ENCODE measurements at places on chromosomes 2 and 18.

DNA sequence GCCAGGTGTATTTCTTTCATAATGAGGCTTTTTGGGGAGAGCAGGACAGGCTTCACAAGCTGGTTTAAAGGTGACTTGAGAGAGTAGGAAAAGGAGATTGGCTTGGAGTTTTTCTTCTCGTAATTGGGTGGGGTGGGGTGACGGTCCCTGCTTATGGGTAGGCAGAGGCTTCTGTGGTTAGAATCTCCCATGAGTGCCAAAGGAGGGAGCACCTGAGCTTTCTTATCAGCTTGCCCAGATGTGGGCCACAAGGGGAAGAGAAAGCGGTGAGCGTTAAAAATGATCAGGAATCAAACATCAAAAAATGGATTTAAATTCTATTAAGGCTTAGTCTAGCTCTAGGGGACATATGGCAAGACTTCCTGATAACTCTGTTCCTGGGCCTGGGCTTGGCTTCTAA is 9.7 kb upstream of the PNPT1 start:
- DNase-seq: no peak

GRCh38 chr2:196160946-196161345 is 10.4 kb downstream of the STK17B start:
- DNase-seq: no peak

DNA sequence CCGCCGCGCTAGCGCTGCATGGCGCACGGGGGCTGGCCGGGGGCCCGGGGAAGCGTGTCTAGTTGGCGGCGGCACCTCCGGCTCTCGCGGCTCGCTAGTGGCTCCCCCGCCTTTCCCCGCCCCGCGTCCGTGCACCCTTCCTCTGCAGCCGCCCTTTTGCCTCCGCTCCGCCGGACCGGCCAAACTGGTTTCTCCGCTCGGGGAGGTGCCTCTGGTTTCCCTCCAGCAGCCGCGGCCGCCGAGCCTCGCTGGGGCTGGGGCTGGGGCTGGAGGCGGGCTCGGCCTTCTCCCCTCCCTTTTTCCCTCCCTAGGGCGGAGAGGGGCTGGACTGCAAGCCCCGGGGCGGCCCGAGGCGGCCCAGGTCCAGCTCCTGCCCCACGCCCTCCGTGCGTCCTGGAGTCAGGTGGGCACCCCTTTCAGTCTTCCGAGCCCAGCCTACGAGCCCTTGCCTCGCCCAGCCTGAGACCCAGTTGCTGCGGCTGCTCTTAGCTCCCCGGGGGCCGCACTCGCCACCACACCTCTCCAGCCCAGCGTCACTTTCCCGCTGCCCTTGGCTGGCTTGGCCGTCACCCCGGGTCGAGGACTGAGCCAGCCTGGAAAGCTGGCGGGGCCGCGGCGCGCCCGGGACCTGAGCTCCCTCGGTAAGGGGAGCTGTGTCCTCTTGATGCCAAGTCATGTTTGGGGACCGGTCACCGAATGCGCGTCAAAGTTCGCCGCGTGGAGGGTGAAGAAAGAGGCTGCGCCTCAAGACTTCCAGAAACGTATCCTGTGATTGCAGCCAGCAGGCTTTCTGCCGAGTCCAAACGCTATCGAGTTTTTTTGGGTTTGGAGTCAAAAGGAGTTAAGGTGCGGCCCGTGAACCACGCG is at the start of gene ATP8B1:
Gene ATP8B1 (minus strand): TSS at position 213 of the 867 bp plus-strand sequence. CDS start 71,508 bp downstream, outside the sequence.
- DNase-seq: peak; percentile 84

DNA sequence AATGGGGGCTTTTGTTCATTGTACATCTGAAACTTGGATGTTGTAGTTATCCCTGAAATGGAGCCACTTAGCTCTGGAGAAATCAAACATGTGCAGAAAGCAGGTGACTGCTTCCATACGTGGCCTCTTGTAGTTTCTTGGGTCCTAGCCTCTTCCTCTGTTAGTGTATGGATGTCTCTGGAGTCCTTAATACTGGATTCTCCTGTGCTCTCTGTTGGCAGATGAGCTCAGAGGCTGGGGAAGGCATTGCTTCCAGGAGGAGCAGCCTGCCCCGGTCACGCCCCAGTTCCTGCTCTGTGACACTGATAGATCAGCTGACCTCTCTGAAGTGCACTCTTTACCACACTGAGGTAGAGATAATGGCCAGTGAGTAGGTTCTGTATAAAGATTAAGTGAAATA is 176.2 kb downstream of the LDLRAD4 start:
- DNase-seq: no peak

DNA sequence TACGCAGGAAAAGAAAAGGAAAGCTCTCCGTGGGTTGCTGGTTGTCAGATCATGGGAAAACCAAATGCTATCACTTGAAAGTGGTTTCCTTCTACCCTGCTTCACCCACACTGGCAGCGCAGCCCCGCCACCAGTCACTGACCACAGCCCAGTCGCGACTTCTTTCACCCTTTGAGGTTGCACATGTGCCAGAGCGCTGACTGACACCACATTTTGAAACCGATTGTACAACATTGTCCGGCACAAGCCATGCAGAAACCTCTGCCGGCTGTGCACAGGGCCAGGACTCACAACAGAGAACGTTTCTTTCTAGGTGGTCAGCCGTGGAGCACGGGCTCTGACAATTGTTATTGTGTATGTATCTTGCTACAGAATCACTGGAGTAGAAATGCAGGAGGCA is 827.2 kb upstream of the POU3F3 start:
- no peak for DNase-seq

DNA sequence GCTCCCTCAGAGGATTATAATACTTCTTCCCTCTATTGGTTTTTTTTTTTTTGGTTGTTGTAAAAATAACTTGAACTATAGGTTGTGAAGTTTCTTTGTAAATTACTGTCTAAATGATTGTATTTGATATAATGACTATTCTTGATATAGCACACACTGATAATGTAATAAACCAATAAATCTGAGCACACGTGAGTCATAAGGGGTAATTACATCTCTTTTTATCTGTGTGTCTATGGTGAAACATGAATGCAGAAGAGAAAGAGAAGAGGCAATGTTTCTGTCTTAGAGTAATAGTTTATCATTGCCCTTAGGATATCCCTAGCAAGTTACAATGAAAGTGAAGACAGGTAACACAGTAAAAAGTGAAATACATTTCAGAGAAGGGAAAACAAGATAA is 64.1 kb upstream of the RAPGEF4 start:
- DNase-seq: no peak

GRCh38 chr2:69581774-69582581 is 61.6 kb downstream of the AAK1 start:
- DNase-seq: peak; percentile 58

DNA sequence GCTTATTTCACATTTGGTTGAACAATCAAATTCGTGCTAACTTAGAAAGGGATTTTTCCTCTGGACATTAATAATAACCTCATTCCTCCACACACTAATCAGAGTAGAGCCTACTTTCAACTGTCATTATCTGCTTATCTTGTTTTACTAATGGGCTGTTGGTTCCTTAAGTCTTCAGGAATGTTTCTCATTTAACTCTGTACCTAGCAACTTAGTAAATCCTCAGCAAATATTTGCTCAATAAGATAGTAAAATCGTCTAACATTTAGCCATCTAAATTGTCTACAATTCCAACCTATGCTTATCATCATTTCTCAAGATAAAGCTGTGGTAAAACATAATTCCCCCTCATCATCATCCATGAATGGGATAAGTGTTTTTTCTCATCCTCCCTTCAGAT is 98.1 kb downstream of the CDH2 start:
- DNase-seq: no peak

DNA sequence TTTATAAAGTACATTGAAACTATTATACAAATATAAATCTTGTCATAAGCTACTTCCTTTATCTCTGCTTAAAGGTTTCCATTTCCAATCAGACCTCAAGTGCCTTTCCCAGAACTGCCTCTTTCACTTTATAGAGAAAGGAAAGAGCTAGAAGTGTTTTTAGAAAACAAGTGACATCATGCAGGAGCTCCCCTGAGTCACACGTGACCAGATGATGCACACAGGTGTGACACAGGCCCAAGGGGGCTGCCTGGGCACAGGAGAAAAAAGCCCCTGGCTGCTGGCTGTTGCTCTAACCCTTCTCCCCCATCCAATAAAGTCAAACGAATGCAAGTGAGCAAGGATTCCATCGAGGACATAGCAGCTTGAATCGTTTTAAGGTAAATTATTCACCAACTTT is 21.4 kb upstream of the SH3BP4 start:
- DNase-seq: no peak

DNA sequence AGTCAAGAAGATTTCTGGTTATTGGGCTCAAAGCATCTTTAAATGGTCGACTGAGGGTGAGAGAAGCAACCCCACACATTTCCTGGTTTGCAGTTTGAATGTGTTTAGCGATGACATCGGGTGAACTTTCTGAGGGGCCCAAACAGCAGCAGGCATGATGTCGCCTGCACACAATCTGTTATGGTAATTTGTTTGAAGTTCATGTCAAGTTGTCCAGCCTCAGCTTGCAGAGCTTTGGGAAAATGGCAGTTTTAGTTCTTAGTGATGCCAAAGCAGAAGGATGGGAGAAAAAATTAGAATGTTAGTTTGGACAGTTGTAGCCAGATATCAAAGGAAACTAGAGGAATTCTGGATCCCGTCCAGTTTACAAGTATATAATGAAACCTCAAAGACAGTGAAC is 284.6 kb downstream of the MBD5 start:
- DNase-seq: no peak

- no peak for DNase-seq
Observed at GRCh38 chr2:100407073-100407472, 10.4 kb downstream of the CHST10 start.

DNA sequence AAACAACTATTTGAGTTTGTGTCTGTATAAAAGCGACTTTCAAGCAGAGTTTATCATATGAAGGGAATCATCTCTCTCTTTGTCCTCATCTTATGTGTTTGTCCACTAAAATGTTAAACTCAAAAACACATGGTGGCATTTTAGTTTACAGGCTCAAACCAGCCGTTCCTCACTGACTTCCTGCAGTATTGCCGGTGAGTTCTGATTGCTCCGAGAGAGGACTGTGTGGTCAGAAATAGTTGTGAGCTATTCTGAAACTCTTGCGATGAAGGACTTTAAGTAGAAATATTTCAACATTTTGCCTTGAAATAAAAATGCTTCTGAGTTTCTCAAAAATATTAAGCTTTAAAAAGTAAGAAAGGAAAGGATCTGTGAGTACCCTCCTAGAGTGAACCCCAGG is 163.2 kb upstream of the CAVIN2 start:
- no peak for DNase-seq

DNA sequence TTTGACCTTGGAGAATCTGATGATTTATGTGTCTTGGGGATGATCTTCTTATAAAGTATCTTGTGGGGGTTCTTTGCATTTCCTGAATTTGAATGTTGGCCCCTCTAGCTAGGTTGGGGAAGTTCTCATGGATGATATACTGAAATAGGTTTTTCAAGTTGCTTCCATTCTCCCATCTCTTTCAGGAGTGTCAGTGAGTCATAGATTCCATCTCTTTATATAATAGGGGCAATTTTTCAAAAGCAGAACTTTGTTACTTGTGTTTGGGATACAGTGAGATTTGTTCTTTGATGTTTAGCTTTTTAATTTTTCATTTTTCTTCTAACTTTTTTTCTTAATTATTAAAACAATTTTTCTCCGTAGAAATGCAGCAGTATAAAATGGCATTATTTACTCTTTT is 19.4 kb downstream of the TMEM87B start:
- DNase-seq: no peak

DNA sequence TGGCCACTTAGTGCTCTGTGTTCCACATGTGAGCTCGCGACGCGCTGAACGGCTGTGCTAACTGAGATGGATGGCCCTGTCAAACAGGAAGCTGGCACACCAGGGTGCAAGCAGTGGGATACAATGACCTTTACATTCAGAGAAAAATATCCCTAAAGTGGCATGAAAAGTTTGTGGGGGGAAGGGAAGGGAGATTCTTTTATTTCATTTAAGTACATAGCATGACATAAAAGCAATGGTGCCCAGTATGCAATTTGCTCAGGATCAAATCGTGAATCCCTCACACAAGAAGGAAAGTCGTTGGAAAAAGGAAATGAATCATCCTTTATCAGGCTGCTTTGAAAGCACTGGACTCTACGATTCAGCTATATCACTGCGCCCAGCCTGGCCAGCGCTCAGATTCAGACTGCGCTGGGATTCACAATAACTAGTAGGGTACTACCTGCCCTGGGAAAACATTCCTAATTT is 26.0 kb downstream of the SATB2 start:
- peak; percentile 50 for DNase-seq

- DNase-seq: no peak
Observed at GRCh38 chr2:220509096-220509757, 881.8 kb downstream of the SLC4A3 start.

- peak; percentile 44 for DNase-seq
Observed at GRCh38 chr18:12703664-12704063, 822 bp downstream of the PSMG2 start.

- DNase-seq: no peak
Observed at GRCh38 chr2:115825912-115826311, 1383.5 kb downstream of the DPP10 start.

GRCh38 chr2:45406621-45407020 is 204.4 kb downstream of the SRBD1 start:
- peak; percentile 34 for DNase-seq

- no peak for DNase-seq
Observed at GRCh38 chr18:77700051-77700450, 450.4 kb downstream of the GALR1 start.

- DNase-seq: no peak
Observed at GRCh38 chr2:114082731-114083433, 193.0 kb downstream of the ACTR3 start.

DNA sequence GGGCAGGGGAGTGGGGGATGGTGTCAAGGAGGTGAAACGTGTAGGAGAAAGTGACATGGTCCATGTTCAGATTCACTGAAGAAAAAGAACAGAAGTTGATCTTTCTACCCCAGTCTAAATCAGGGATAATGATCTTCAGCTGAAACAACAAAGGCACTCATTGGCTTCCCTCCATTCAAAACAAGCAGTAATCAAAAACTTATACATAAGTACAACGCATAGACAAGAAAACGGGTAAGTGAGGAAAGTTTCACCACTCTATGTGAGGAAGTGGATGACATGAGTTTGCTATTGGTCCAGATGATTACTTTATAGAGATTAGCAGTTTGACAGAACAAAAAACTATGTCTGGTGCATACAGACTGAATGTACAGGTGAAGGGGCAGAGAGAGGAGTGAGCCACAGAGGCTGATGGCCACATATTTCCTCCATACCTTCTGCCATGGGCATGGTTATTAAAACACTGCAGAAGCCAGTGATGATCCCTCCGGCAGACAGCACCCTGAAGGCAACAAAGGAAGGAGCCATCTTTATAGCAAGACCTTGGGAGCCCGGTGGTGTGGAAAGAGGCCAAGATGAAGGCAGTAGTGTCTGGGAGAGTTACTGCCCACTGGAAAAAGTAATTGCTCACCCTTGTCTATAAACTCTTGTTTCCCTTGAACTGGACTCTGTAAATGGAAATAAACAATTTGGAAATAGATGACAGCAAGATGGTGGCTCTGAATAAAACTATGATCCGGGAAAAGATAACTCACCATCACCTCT is 57.7 kb downstream of the SLC25A12 start:
- DNase-seq: peak; percentile 75

DNA sequence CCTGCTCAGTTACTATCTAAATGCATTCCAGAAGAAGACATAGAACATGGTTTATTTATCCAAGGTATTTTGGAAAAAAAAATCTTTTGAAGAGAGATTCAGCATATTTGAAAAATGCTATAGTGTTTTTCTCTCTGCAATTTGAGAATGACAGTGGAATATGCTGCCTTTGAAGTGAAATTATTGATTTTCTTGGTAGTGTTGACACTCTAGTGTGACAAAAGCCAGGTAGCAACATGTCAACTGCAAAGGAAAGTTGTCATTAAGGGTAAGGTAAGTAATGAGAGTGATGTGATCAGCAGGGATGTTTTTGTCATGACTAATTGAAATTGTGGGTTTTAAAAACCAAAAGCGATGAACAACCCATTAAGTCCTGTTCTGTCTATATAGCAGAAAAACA is 1387.1 kb upstream of the TMEFF2 start:
- no peak for DNase-seq
